Psoas muscle (tissue), 8 donors: ENCODE measurements at places on chromosomes 7 and 10. TPM values are rescaled to one million over a fixed set of nuclear protein-coding genes. Genes with fewer than 3 reads are reported as not detected.
A peak's percentile ranks its signal among the peaks of the same experiment; 100 is the strongest.

GRCh38 chr10:43076311-43076875, 476 bp upstream of the RET start:
- DNase-seq: peak; percentile 48

- no peak for DNase-seq
Observed at GRCh38 chr10:93844979-93845626, 48.7 kb upstream of the SLC35G1 start.

The ATOH7 gene
- total RNA-seq: not detected

- DNase-seq: no peak
Observed at GRCh38 chr7:12728192-12728538, 40.7 kb downstream of the ARL4A start.

The AGMO gene
- total RNA-seq: 0.26 TPM

DNA sequence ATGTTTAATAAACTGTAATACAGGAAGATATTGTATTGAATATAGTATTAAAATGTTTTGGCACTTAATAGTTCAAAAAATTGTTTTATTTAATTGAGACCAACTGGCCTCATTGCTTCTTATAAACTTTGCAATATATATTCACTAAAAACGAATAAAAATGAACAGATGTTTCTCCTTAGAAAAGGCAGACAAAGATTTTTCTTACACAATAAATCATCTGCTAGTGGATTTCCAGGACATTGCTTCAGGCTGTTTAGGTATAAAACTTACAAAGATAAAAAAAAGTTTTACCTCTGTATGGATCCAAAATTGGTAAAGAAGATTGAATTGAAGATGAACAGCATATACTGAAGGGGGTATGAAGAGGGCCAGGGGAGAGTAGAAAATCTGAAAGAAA, 143.6 kb downstream of the AGMO start:
- DNase-seq: no peak

The ABCA13 gene
- total RNA-seq: 0.12 TPM

DNA sequence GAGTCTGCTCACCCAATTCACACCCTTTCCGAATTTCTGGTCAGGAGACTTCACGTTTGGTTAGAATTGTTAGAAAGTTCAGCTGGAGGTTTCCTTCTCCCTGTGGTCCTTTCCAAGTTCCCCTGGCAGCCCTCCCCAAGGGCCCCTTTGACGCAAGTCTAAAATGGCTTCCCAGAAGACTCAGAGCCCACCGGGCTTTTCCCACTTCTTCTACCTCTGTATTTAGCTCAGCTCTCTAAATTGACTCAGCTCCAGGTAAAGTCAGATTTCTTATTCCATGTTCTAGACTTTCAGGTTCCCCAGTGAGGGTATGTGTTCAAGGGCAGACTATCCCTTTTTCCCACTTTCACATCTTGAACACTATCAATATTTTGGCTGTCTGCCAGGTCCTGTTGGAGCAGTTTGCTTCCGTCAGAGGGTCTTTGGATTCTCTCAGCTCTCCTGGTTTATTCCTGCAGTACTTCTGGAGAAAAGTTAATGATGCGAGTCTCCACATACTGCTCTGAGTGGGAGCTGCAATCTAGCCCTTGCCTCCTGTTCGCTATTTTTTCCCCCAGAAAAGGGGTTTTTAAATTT, 53.1 kb upstream of the ZNF273 start:
- no peak for DNase-seq

DNA sequence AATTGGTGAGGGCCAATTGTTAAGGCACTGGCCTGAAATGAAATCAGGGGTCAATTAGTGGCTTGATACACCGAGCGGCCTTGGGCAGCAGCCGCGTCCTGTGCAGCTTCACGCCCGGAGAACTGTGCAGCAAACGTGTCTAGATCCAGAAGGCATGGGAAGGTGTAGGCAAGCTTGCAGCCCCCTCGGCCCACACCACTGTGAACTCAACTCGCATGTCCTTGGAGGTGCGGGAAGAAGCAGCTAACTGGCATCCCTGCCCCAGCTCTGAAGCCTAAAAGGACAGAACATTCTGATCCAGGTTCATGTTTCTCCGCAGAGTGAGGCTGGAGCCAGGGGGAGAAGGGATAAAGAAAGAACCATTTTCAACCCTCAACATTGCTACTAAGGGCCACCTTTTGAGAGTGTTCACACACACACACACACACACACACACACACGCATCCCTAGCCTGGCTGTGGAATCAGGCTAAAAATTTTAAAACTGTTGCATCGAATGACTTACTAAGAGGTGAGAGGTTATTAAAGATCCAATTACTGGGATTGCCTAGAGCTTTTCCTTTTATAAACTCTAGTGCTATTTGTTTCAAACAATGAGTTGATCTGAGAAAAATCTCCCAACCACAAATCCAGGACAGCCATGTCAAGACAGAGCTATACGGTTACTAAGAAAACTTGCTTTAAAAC, 104.0 kb downstream of the PARP12 start:
- no peak for DNase-seq

- DNase-seq: no peak
Observed at GRCh38 chr7:132065989-132066603, 509.7 kb upstream of the PODXL start.

GRCh38 chr7:28081016-28081415, 99.6 kb downstream of the JAZF1 start:
- peak; percentile 61 for DNase-seq

DNA sequence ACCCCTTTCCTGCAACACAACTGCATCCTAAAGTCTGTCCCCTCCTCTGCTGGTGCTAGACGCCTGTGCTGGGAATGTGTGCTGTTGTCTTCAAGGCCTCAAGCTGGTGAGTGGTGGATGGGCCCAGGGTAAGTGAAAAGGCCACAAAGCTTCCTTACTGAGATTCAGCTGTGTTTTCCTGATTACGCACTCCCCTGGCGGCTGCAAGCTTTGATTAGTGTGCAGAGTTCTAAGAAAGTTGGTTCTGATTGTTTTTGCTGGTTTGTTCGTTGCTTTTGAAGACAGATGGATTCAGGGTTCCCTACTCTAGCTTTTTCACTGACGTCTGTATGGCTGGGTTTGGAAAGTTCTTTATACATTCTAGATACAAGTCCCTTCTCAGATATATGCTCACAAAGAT, 11.9 kb upstream of the FOXL3 start:
- no peak for DNase-seq

DNA sequence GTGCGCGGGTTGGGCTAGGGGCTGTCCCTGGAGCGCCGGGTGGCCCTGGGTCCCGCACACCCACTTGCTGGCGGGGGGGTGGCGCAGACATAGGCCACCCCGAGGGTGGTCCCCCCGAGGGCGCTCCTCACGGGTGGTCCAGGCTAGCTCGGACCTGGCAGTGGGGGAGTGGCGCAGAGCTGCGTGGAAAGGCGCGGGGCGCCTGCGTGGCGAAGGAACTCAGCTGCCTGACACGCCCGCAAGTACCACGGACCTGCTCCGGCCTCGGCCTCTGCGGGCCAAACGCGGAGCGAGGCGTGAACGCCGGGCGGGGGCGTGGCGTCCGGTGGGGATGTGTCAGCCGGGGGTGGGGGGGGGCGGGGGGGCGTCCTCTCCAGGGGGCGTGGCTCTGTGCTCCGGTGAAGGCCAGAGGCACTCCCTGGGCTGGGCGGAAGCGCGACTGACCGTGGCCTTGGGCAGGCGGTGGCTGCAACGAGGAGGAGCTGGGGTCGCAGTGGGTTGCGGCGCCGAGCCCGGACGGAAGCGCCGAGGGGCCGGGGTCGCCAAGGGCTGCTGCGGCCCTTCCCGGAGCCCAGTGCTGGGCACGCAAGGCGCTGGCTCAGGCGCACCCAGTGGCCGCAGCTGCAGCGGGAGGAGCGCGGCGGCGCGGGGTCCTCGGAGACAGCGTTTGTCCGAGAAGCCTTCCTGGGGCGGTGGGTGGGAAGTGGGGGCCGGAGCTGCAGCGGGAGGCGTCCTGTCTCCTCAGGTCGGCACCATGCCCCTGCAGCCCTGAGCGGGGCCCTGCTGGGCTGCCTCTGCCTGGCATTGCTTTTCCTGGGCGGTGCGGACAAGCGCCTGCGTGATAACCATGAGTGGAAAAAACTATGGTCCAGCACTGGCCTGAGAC, 58.9 kb upstream of the NUPR2 start:
- DNase-seq: peak; percentile 80

The OR2A1 gene
- not detected for total RNA-seq

- DNase-seq: no peak
Observed at GRCh38 chr10:44028384-44029137, 356.3 kb downstream of the CXCL12 start.

GRCh38 chr10:71767420-71768035, 5.8 kb downstream of the VSIR start:
- peak; percentile 84 for DNase-seq

DNA sequence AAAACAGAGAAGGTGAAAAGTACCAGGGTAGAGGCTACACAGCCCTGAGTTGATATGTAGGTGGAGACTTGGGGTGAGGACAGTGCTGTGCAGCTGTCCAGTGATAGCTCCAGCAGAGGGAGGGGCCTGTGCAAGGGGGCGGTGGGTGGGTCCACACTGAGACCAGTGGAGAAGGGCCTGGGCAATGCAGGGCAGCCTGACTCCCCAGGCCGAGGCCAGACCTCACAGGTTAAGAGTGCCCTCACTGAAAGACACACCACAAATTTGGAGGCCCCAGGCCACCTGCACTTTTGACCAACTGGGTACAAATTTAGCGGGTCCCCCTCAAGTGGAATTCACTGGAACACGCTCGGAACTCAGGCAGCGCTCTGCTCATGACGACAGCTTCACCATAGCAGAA, 6.7 kb upstream of the RASGEF1A start:
- DNase-seq: no peak

The PVRIG gene
- not detected for total RNA-seq

- DNase-seq: peak; percentile 35
Observed at GRCh38 chr7:603152-603951, 83.7 kb upstream of the PDGFA start.

- no peak for DNase-seq
Observed at GRCh38 chr10:117399341-117400196, 24.3 kb upstream of the PDZD8 start.

The TCTN3 gene
- 9.5 TPM for total RNA-seq

- no peak for DNase-seq
Observed at GRCh38 chr7:44772867-44773266, 23.6 kb upstream of the PPIA start.

GRCh38 chr10:121834757-121835156, 93.1 kb downstream of the ATE1 start:
- DNase-seq: no peak

- DNase-seq: peak; percentile 53
Observed at GRCh38 chr7:117157241-117158209, 165.3 kb downstream of the WNT2 start.

The GARIN1A gene
- total RNA-seq: 3.3 TPM

The MYH16 gene
- total RNA-seq: not detected

- DNase-seq: no peak
Observed at GRCh38 chr10:806451-807162, 117.1 kb upstream of the DIP2C start.

The GNAT3 gene
- not detected for total RNA-seq

- no peak for DNase-seq
Observed at GRCh38 chr7:157722137-157723060, 385.6 kb downstream of the DNAJB6 start.

- DNase-seq: no peak
Observed at GRCh38 chr10:61729596-61729995, 66.9 kb downstream of the CABCOCO1 start.

DNA sequence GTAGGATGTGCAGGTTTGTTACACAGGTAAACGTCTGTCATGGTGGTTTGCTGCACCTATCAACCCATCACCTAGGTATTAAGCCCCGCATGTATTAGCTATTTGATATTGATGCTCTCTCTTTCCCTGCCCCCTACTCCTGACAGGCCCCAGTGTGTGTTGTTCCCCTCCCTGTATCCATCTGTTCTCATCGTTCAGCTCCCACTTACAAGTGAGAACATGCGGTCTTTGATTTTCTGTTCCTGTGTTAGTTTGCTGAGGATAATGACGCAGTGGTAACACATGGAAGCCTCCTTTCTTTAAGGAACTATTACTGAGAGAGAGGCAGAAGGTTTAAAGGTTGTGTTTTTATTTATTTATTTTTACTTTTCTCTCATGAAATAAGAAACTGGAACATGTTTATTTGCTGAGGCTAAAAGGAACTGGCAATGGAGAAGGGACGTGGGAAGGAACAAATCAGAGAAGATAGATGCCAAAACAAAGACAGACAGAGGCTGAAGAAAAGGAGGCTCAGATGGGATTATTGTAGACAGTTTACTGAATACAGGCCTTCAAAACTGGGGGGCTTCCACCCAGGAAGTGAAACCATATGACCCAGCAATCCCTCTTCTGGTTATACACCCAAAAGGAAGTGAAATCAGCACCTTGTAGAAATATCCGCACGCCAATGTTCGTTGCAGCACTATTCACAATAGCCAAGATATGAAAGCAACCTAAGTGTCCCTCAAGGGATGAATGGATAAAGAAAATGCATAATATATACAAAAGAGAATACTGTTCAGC, 556.3 kb downstream of the GRM8 start:
- no peak for DNase-seq

The GFRA1 gene
- 8.5 TPM for total RNA-seq

The ABCB1 gene
- 2.4 TPM for total RNA-seq

DNA sequence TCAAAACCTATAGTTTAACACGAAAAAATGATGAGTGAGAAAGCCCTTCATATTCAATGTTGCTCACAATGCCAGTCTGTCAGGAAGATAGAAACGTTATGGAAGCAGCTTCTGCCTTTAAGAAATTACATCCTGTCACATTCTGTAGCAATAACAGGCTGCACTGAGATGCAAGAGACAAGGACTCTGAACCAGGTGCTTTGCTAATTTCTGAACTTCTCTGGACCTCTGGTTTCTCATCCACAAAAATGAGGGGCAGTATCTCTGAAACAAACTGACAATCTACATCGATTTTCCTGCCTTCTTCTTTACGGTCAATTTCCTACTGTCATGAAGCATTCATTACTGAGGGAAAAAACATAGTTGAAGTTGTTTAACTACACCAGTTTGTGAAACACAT, 234.0 kb downstream of the SNX13 start:
- no peak for DNase-seq

DNA sequence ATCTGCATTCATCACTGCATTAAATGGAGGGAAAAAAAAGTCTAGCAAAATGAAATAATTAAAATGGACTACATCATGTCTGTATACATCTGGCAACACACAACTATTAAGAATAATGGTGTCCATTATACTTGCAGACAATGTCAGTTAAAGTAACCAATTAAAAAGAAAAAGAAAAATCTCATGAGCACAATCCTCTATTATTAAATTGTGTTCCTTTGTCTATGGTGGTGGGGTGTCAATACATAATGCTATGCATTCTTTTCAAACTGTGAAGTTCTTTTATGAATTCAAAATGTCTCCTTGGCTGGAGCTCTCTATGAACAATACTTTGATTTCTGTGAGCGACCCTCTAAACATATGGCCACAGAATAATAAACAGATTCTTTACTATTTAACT, 63.5 kb downstream of the NRP1 start:
- no peak for DNase-seq

The FRMD4A gene
- 9.1 TPM for total RNA-seq

The TLX1 gene
- not detected for total RNA-seq

- DNase-seq: no peak
Observed at GRCh38 chr10:61262486-61263261, 190.5 kb downstream of the TMEM26 start.

GRCh38 chr7:50330254-50330653, 25.7 kb downstream of the IKZF1 start:
- no peak for DNase-seq
